GM19239 (cell line): ENCODE measurements at places on chromosomes 6 and 20.

GRCh38 chr20:63641146-63641791, 12.0 kb downstream of the STMN3 start:
- DNase-seq: no peak

GRCh38 chr6:3625149-3625979, 126.1 kb downstream of the PXDC1 start:
- no peak for DNase-seq

DNA sequence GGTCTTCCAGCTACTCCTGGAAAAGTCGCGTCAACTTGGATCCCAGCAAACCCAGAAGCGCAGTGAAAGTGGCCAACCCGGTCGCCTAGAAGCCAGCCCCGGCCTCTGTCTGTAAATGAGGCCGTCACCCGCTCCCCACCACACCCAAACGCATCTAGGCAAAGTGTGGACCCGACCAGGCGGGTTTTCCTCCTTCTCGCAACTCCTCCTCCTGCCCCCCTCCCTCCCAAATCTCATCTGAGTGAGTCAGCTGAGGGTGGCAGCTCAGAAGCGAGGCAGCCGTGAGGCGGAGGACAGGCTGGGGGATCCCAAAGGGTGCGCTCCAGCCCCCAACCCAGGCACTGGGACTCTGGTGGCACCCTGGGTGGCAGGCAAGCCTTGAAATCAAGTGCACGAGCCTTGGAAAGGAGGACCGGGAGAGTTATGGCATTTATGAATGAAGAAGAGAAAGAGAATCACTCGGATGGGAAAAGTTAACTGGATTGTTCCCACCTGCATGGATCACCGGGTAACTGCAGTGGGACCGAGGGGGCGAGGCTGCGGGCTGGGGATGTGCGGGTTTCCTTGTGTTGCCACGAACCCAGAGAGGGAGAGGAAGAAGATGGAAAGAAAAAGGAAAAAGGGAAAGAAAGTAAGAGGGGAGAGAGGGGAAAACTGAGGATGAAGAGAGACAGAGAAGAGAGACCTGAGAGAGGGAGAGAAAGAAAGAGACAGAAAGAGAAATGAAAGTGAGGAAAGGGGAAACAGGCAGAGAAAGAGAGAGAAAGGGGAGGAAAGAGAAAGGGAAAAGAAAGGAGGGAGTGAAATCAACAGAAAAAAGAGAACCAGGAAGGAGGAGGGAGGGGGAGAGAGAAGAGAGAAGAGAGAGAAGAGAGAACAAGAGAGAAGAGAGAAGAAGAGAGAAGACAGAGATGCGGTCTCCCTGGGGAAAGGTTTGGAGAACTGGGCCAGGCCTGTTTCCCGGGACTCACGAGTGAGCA, at the start of gene APCDD1L:
APCDD1L (minus strand) TSS at position 167 of the 980 bp plus-strand sequence. CDS start 692 bp downstream, outside the sequence.
- no peak for DNase-seq

DNA sequence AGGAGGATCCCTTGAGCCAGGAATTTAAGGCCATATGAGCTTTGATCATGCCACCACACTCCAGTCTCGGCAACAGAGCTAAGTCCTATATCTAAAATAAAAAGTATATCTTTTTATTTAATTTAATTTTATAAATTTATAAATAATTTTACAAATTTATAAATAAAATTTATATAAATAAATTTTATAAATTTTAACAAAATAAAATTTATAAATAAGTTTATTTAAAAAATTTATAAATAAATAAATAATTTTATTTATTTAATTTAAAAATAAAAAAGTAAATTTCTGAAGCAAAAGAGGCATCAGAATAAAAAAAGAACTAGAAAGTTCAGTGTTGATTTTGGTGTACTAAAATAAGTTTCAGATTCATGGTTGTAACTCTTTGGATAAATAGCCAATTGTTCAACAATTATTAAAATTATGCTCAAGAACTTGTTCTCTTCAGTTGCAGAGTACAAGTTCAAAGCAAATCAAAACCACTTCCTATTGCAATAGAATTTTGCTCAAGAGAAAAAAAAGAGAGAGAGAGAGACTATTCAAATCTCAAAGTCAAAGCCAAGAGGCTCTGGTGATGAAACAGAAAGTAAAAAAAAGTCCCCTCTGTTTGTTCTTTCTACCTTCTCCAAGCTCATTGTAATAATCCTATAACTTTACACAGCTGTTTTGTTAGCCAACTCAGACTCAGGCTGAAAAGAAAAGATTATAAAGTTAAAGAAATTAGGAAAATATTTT, 547.5 kb upstream of the ADGRB3 start:
- no peak for DNase-seq

DNA sequence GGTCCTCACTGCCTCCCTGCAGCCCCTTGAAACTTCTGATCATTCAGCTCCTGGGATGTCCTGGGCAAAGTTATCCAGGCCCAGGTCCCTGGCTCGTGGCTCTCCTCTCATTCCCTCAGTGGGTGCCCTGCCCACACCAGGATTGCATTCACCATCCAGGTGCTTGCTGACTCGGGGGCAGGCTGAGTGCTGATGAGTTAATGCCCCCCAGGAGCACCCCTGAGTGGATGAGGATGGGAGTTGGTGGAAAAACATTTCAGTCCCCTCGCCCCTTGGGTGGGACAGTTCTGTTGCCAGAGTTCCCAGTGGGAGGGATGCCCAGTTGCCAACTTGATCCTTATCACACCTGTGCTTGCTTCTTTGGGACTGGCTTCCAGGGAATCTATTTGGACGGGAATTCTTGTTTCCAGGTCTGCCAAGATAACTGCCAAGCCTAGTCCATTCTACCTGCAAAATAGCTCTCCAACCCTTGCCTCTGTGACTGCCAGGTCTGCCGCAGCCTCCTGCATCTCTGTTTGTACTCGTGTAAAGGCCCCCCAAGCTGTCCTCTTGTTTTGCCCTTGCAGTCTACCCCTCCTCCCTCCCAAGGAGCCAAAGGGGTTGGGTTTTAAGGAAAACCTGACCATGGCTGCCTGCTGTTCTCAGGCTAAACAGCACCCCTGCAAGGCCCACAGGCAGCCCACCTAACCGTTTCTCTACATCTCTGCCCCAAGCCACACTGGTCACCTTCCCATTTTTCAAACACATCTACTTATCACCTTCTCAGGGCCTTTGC, 11.6 kb upstream of the RSPO4 start:
- no peak for DNase-seq

DNA sequence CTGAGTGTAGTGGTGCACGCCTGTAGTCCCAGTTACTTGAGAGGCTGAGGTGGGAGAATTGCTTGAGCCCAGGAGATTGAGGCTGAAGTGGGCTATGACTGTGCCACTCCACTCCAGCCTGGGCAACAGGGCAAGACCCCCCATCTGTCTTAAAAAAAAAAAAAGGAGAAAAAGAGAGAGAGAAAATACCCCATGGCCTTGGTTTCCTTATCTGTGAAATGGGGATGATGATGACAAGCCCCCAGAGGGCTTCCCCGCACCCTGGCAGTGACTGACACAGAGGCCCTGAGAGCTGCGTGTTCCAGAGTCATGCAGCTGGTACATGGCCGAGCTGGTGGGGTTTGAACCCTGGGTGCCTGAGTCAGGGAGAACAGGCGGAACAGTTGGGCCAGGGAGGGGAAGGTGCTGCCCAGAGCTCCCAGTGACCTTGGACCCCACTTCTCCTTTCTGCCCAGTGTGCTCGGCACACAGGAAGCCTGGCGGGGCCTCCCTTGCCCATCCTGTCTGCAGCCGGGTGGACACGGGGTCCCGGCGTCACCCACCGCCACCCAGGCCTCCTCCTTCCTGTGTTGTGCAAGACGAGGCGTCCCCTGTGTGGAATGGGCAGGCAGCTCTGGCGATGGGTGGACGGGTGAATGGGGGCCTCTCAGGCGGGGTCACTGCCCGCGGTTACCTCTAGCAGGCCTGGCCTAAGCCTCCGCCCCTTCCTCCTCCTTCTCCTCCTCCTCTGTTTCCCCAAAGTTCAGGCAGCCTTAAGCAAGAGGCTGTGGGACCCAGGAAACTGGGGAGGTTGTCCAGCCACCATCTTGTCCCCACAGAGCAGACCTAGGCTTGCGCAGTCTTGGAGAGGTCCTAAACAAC, 84.2 kb downstream of the CEBPB start:
- DNase-seq: no peak

DNA sequence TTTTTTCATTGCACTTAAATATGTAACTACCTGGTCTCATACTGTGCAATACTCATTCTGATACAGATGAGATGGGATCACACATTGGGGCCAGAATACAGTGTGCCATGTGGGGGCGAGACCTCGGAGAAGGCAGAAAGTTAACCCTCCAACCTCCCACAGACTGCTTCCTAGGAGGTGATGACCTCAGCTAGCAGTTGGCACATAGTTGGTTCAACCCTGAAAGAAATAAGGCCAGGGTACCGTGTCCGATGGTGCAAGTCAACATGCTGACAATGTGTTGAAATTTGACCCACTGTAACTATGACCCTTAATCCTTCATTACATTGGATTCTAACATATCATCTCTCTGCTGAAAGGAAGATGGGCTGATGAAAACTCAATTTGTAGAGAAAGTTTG, 61.9 kb downstream of the GJA10 start:
- no peak for DNase-seq

GRCh38 chr6:30750379-30750668, 6.0 kb upstream of the IER3 start:
- DNase-seq: no peak

GRCh38 chr6:50264995-50265571, 215.4 kb upstream of the DEFB112 start:
- no peak for DNase-seq

GRCh38 chr20:4074877-4075455, 59.6 kb upstream of the RNF24 start:
- DNase-seq: no peak

DNA sequence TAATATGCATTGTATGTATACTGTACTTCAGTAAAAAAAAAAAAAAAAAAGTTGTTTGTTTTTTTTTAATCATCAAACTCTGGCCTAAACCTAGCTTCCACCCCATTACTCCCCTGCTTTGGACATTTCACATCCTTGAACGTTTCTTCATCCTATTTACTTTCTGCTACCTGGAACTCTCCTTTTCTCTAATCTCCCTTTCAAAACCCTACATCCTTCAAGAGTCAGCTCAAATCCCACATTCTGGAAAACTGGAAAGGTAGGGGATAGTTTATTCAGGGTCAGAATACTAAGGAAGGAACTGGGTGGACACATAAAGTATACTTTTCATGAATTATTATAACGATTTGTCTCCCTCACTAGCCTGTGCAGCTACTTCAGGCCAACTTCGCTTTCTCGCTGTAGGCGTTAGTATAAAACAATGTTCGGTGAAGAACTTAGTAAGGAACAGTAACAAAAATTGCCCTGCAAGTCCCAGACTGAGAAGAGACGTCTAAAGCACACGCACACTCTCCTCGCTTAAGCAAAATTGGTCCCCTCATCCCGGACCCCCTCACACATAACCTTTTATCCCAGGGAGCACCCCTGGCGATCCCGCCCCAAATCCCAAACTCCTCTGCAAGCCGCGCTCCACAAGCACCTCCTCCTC, 775 bp downstream of the PIGU start:
- DNase-seq: no peak

- no peak for DNase-seq
These were observed 2.1 kb downstream of the RAET1E start for GRCh38 chr6:149895833-149896271.

DNA sequence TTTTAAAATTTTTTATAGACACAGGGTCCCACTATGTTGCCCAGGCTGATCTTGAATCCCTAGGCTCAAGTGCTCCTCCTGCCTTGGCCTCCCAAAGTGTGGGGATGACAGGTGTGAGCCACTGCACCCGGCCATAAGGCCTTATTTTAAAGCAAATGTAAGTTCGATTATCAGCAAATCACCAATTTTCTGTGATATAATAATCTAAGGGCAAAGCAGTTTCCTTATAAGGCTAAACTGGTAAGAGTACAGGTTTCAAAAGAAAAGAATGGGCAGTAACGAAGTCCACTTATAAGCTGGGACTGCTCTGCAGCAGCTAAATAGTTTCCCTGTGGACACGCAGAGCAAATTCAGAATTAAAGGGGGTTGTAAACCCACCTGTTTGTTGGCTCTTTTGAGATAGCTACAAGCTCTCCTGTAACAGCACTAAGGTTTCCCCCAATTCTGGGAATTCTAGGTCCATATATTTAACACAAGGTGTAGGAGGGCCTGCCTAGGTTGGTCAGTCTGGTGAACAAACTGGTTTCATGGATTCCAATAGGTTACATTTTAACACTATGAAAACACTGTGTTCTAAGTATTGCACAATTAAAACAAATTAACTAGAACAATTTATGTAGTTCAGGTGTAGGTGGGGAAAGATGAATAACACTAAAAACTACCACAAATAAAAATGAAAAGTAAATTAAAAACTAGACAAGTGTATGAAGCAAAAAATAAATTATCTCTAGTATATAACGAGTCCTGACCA, 26.3 kb downstream of the LHFPL5 start:
- DNase-seq: no peak

- no peak for DNase-seq
These were observed 4.7 kb upstream of the SUPT3H start for GRCh38 chr6:45382391-45382790.

DNA sequence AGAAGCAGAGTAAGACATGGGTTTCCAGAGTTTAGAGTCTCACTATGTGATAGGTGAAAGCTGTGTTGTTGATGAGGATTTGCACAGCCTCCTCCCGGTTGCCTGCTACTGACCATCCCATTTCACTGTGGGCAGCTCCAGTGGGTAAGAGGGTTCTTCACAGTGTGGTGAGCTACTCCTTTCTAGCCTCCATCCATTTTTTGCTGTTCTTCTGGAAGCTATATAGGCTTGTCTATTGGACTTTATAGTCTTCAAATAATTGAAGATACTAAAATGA, 13.4 kb downstream of the UST start:
- no peak for DNase-seq

DNA sequence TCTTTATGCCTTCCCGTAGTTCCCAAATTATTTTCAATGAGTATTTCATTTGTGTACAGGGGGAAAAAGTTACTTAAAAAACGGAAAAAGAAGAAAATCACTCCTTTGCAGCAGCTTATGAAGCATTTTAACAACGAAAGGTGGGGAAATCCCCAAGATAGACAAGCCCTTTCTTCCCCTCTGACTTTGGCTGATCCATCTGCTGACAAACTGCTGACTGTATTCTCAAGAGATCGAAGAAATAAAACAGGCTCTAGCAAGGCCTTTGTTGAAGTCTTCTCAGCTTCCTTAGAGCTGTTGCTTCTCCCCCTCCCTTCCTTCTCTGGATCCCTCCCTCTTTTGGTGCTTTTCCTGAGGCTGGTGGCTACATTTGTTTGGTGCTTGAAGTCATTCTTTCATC, 325.2 kb downstream of the NRN1 start:
- peak; percentile 13 for DNase-seq

DNA sequence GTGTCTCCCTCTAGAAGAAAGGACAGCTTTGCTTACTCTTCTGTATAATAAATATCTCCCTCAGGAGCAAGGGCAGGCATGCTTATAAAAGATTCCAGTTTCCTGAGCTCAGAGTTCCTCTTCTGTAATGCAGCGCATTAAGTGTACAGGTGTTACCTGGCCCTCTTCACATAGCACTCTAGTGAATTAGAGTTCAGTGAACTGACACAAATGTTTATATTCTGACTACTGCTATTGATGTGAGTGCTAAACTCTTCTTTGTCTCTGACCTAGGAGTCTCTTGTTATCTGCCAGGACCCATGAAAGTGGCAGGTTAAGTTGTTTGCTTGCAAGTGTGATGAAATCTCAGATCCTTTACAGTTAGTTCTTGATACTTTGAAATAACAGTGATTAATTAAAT, 33.5 kb downstream of the CYB5R4 start:
- DNase-seq: no peak
